Hematopoietic multipotent progenitor cell treated with erythropoietin and hydrocortisone succinate and interleukin-3 and kit ligand, for 6 days (in vitro differentiated cells): ENCODE measurements at places on chromosomes 16 and 17.

DNA sequence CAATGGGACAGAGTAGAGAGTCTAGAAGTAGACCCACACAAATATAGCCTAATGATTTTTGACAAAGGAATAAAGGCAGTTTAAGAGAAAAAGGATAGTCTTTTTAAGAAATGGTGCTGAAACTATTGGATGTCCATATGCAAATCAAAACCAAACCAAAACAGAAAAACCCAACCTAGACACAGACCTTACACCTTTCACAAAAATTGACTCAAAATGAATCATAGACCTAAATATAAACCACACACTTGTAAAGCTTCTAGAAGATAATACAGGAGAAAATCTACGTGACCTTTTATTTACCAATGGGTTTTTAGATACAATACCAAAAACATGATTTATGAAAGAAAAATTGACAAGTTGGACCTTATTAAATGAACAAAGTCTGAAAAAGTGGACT, 66.4 kb upstream of the MPHOSPH6 start:
- no peak for DNase-seq

DNA sequence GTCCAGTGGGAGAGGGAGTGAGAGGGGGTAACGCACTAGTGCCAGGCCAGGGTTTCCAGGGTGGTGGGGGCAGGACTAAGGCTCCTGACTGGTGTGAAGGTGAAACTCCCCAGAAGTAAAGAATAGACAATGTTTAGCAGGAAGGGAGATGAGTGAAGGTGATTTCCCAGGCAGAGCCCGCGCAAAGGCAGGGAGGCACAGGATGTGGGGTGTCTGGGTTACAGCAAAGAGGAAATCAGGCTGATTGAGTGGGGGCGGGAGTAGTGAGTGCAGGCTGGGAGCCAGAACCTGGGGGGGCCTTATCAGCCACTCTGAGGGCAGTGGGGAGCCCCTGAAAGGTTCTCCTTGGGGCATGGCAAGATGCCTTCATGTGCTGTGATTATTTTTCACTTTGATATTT, 167.5 kb downstream of the UTP18 start:
- DNase-seq = peak; percentile 30

DNA sequence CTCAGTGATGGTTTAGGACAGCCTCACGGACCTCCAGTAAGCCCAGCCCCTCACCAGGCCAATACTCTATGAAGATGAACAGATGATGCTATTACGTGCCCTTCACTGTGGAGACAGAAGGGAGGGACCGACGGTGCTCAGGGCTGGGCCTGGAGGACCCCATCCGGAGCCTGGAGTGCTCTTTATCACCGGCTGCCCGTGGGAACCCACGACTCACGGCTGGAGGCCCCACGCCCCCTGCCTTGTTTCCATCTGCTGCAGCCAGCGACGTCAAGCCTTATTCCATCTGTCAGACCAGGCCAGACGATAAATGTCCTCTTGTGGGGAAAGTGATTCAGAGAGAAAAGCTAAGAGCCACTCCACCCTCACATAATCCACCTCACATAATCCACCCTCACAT, 4.0 kb upstream of the TIMM22 start:
- no peak for DNase-seq

- DNase-seq = no peak
These were observed 8.4 kb upstream of the PRR29 start for GRCh38 chr17:63989622-63990345.

DNA sequence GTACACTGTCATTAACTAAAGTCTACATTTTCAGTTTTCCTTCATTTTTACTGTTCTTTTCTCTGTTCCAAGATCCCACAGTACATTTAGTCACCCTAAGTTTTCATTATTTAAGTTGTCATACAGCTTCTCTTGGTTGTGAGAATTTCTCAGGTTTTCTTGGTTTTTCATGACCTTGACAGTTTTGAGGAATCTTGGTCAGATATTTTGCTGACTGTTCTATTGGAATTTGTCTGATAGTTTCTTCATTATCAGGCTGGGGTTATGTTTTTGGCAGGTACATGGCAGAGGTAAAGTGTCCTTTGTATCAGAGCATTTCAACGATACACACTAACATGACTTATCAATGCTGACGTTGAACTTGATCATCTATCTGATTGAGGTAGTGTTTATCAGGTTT, 19.6 kb downstream of the MBTD1 start:
- DNase-seq = no peak

- DNase-seq = no peak
These were observed 33.5 kb downstream of the KCNJ2 start for GRCh38 chr17:70202840-70203239.

DNA sequence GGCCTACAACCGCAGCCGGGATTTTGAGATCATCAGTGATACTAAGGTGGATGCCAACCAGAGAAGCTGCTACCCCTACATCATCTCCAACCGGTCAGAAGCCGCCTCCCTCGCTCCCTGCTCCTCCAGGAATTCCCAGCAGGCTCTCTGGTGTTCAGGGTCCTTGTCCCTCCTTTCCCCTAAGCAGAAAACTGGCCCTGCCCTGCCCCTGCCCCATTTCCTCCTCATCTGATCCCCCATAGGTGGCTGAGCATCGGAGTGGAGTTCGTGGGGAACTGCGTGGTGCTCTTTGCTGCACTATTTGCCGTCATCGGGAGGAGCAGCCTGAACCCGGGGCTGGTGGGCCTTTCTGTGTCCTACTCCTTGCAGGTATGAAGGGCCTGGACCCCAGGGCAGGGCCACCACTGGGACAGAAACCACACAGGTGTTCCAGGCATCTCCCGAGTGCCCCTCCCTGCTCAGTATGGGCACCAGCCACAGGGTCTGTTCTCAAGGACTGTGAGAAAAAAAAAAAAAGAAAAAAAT, 29.8 kb downstream of the ANKRD40 start:
- DNase-seq = no peak

GRCh38 chr16:47461598-47462266, 601 bp downstream of the PHKB start:
- DNase-seq = peak; percentile 90

GRCh38 chr16:63596716-63597115, 1525.1 kb downstream of the CDH11 start:
- no peak for DNase-seq

DNA sequence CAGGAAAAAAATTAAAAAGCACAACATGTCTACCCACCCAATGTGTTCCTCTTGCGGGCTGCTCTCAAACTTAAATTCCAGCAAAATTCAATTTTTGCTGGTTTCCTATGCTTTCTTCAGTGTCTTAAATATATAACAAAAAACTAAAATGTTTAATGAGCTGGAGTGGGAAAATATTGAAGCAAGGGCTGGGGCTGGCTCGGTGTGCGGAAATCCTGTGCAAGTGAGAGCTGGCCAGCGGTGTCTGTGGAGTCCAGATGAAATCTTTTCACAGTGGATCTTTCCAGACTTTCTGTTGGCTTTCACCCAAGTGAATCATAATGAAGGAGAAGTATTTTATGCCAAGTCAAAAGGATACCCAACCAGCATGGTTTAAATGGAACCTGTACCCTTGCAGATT, 1733.6 kb downstream of the TP53TG3F start:
- DNase-seq = no peak
